ENCODE measurements at places on chromosomes 16 and 17. TPM values are rescaled to one million over a fixed set of nuclear protein-coding genes. Genes with fewer than 3 reads are reported as not detected.

CTF1 gene
- total RNA-seq = 0.31 TPM

TCAP gene
- total RNA-seq = 2.0 TPM

KCNG4 gene
- not detected for total RNA-seq

CCL18 gene
- total RNA-seq = not detected

MAPT gene
- total RNA-seq = 0.18 TPM

KRTAP3-1 gene
- not detected for total RNA-seq

Measured in activated naive CD4-positive, alpha-beta T cell treated with anti-CD3 and anti-CD28 coated beads, Interleukin-2, amount 10 ng/mL, durations not matched to agents 5 hours and 36 hours (primary cell).